SW 1271 (cell line): ENCODE measurements at places on chromosomes 4 and X.

GRCh38 chr4:118954246-118954645 is 65.6 kb downstream of the SYNPO2 start:
- no peak for DNase-seq

- no peak for DNase-seq
Measured at GRCh38 chr4:41609851-41610250, 71.9 kb downstream of the LIMCH1 start.

DNA sequence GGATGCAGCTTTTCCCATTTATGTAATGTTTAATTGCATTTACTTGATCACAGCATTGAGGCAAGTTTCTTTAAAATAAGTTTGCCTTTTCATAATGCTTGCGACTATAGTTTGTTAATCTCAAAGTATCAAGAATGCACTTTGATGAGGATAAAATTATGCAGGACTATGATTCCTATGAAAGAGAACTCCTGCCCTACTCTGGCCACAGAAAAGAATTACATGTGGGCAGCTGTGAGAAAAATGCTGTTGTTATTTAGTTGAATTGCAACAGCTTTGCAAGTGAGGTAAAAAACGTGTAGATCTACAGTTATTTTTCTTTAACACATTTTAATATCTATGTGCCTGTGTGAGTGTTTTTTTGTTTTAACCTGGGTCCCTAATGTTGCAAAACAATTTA is 12.5 kb upstream of the OSTC start:
- DNase-seq: no peak

DNA sequence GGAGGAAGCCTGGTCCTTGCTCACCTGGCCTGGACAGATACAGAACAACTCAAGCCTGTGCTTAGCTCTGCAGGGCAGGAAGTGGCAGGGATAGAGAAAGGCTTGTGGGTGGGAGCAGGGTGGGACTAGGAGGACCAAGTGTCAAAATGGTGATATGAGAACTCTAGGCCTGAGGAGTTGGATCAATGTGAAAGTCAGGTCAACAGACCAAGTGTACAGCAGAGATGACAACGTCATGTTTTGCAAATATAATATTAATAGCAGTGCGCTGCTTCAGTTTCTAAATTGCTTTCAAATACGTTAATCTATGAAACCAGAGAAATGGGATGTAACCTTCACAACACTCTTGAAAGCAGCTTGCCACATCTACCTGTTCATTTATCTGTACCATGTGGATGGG is 114.2 kb upstream of the MAP3K15 start:
- DNase-seq: no peak

DNA sequence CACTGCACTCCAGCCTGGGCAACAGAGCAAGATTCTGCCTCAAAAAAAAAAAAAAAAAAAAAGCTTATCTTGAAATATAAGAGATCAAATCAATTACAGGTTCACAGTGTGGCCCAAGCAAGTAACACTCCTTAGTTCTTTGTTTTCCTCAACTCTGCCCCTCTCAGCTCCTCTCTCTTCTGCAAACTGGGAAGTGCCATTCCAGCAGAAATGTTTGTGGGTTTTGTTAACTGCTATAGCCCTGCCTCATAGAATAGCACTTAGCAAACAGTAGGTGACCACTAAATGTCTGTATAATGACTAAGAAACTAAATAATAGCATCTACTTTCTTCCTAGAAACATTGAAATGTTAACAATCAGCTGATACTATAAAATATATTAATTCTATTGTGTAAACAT is 160.0 kb upstream of the NAP1L5 start:
- no peak for DNase-seq
